Astrocyte (in vitro differentiated cells and primary cell): ENCODE measurements at places on chromosomes 2 and 18.

DNA sequence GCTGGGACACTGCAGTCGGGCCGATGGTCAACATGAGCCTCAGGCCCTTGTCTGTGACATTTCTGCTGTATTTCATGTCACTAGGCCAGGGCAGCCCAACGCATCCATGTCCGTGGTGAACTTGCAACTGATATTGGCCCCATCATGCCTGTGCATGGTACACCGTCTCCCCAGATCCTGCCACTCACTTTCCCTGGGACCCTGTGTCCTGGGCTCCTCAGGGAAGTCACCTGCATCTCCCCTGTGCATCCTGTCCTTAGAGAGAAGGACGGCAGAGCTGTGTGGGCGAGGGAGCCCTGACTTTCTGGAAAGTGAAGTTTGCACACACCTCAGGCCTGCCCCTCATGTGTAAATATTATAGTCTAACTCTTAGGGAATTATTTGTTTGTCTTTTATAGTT, 123.3 kb downstream of the ACKR3 start:
- DNase-seq, result no peak

DNA sequence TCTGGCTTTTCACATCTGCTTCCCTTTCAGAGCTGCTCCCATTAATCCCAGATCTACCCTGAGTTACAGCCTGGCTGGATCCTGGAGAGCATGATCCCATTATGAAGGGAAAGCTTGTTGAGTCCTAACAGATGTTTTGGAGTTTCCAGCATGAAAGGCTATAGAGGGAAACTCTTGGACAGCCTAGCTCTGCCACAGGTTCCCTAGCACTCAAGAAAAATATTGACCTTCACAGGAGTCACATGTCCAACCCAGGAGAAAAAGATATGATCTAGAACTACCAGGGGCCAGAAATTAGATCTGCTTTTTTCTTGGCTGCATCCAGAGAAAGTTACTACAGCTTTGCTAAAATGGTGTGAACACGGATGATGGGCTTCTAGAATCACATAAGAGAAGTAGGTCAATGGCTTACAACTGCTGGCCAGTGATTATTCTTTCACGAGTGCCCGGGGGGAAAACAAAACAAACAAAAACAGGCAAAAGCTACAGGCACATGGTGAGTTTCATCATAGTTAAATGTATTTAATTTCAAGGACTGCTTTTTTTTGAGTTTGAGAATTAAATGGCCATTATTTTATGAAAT, 15.9 kb downstream of the CCDC93 start:
- DNase-seq, result no peak

GRCh38 chr2:129936334-129936934, 43.0 kb upstream of the RAB6C start:
- DNase-seq, result no peak

DNA sequence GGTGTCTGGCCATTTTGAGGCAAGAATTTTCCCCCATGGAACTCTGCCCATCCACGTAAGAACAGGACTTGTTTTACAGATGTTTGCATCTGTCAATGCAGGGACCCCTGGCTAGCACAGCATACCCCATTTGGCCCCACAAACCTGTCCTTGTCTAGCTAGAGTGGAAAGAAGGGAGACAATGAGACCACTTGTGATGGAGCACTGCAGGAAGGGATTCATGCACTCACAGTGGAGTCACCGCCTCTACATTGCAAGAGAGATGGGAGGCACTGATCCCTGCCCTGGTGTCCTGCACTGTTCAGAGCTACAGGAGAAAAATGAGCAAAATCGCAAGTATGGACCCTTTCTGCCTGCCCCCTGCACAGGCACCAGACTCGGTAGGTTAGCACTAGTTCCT, 32.5 kb downstream of the NPAS2 start:
- DNase-seq, result no peak

GRCh38 chr2:123080331-123080730, 944.8 kb upstream of the CNTNAP5 start:
- DNase-seq, result no peak

GRCh38 chr2:213316001-213316735, 31.9 kb downstream of the SPAG16 start:
- DNase-seq, result peak; percentile 51

- no peak for DNase-seq
Observed at GRCh38 chr2:2623939-2624338, 292.9 kb upstream of the MYT1L start.

DNA sequence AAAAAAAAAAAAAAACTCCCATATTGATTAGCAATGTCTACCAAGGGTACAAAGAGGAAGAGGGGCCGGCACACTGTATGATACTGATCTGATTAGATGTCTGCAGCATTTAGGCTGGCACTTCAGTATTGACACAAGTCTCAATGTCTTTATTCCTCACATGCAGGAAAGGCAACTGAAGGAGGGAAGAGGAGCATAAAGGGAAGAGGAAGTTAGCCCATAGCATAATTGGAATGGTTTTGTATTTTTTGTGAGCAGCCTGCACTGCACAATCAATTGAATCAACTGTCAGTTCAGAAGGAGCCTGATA, 79.0 kb downstream of the DNER start:
- no peak for DNase-seq

- no peak for DNase-seq
Observed at GRCh38 chr2:74498500-74499266, 720 bp downstream of the LBX2 start.

DNA sequence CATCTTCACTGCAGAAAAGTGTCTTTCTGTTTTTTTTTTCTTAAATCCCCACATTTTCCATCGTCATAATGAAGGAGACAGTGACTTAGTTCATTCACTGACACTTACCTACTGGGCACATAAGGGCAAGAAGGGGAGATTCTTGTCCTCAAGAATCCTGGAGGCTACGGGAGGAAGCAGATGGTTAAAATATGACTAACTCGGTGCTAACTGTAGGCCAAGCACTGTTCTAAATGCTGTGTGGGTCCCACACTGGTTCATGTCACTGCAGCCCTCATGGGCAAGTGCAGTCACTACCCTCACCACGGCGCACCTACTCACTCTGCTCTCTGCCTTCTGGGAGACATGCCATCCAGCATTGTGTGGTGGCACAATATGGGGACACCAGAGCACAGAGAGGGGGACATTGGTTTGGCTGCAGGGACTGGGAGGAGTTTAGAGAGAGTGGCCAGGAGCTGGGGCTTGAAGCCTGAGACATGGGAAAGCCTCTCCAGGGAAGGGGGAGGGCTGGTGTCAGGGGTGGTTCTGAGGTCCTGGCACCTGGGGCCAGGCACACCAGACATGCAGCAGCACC, 305.2 kb downstream of the MYCN start:
- DNase-seq, result no peak

DNA sequence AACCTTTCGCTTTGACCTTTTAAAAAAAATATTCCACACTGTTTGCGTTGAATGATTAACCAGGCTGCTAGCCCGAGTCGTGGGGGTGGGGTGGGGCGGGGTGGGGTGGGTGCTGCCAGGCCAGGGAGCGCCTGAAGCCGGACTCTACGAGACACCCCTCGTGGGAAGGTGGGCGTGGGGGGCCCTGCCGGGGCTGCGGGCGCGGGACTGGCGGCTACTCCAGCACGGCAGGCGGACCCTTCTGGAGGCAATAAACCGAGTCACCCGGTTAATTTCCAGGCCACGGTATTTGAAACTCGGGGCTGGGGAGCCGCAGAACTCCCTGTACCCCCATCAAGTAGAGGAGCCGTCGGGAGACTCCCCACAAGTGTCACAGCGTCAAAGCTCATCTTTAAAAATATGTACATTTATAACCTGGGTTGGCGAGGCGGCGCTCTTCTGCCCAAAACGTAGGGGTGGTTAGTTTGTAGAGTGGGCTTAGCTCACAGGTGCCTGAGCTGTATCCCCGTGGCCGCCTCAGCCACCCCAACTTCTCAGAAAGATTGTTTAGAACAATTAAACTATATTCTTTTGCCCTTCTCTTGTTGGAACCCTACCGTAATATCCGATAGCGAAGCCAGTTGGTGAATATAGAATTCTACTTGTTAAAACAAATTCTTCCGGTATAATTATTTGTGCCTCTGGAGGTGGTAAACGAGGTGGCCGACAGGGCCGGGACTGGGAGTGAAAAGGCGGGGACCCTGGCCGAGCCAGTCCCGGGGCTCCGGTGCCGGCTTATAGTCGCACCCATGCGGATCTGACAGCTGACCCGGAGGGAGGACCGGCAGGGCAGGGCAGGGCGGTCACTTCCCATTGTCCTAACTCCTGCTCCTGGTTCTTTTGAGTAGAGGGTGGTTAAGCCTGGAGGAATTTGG, 1.4 kb downstream of the B3GNT2 start:
- no peak for DNase-seq

GRCh38 chr2:96247009-96247408, 18.8 kb downstream of the TMEM127 start:
- no peak for DNase-seq

DNA sequence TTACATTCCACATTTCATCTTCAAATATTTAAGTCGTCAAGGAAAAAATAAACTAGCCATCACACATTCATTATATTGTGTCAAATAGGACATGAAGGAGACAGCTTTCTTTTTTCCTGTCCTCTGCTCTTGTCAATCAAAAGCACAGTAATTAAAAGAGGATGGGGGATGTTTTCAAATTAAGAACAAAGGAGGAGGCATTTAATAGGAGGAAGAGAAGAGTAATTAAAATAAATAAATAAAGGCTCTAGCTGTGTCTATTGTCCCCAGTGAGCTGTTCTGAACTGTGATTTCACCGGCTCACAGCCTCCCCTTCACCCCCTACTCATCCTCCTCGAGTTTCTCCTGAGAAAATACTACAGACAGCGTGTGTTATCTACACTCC, 1377.1 kb upstream of the PIK3C3 start:
- DNase-seq, result no peak

- peak; percentile 85 for DNase-seq
Observed at GRCh38 chr2:188645986-188646385, 328.2 kb upstream of the COL3A1 start.

GRCh38 chr2:69961496-69961895, at the start of gene ASPRV1:
TSS of gene ASPRV1 (minus strand) at chr2:69961631. CDS start at chr2:69961436, 195 bp downstream.
- no peak for DNase-seq

GRCh38 chr2:198297350-198297749, 493.0 kb downstream of the PLCL1 start:
- DNase-seq, result no peak

GRCh38 chr2:175398848-175399247, 217.3 kb upstream of the ATP5MC3 start:
- no peak for DNase-seq

GRCh38 chr2:159140070-159140769, 146.3 kb downstream of the WDSUB1 start:
- peak; percentile 88 for DNase-seq

GRCh38 chr2:101806123-101806522, 108.6 kb downstream of the MAP4K4 start:
- peak; percentile 84 for DNase-seq

GRCh38 chr2:209114588-209115240, 309.1 kb upstream of the MAP2 start:
- no peak for DNase-seq

GRCh38 chr2:26809876-26810577, 24.2 kb downstream of the CENPA start:
- DNase-seq, result no peak
